Cerebellar nuclear complex (tissue), 1 donor: ENCODE measurements at places on chromosomes 5 and 9.

DNA sequence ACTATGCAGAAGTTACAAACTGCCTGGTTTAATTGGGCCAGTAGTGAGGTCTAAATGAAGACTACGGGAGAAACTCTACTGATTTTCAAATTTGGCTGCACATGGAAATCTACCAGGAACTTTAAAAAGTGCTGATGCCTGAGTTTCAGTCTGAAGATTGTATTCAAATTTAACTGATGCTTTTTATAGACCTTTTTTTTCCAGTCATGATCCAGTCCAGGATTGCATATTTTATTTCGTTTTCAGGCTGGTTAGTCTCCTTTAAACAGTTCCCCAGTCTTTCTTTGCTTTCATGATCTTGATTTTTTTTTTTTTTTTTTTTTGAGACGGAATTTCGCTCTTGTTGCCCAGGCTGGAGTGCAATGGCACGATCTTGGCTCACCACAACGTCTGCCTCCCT is 23.7 kb upstream of the SPZ1 start:
- DNase-seq = no peak

DNA sequence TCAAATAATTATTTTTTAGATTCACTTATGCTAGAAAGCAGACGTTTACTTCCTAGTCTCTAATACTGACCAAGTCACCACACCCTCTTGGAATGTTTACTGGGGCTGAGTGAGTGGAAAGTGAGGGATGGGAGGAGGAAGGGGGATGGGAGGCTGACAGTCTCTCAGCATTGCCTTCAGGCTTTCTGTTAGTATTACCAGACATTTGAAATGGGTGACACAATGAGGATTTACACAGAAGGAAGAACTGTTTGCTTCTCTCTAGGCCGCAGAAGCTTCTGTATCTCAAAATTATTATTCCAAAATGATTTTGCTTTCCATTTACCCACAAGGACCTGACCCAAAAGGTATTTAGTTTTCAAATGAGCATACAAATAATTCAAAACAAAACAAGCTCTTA is 232.8 kb upstream of the ZNF608 start:
- DNase-seq = no peak

GRCh38 chr9:115034801-115035200 is 83.2 kb downstream of the TNC start:
- DNase-seq = no peak

DNA sequence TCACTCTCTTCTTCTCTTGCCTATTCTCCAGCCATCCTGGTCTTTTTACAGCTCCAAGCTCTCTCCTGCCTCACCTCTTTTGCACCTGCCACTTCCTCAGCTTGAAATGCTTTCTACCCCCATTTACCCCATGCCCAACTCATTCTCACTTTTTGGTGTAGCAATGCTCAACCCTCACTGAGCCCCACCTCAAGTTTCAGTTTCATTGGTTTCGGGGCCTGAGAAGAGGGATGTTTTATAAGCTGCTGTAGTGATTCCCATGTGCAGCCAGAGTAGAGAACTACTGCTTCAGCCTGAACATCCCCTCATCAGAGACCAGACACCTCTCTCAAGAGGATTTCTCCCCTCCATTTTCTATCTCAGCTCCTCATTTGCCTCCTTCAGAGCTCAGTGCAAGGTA is 45.2 kb upstream of the FYB1 start:
- no peak for DNase-seq

DNA sequence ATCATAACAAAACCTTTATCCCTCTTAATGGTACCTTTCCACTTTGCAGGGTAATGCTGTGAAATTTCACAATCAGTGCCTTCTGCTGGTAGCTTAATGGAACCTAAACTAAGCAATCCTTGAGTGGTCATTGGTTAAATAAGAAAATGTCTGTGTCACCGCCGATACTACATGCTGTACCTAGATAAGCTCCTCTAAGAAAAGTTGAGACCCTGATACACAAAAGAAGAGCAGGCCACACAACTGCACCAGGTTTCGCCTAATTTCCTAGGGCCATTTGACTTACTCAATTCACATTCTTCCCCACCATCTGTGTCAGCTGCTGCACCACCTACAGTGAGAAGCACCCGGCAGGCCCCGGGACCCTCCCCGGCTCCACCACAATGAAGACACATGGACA is 9.0 kb upstream of the EDF1 start:
- no peak for DNase-seq

GRCh38 chr9:135874859-135875258 is 32.5 kb downstream of the CAMSAP1 start:
- no peak for DNase-seq

DNA sequence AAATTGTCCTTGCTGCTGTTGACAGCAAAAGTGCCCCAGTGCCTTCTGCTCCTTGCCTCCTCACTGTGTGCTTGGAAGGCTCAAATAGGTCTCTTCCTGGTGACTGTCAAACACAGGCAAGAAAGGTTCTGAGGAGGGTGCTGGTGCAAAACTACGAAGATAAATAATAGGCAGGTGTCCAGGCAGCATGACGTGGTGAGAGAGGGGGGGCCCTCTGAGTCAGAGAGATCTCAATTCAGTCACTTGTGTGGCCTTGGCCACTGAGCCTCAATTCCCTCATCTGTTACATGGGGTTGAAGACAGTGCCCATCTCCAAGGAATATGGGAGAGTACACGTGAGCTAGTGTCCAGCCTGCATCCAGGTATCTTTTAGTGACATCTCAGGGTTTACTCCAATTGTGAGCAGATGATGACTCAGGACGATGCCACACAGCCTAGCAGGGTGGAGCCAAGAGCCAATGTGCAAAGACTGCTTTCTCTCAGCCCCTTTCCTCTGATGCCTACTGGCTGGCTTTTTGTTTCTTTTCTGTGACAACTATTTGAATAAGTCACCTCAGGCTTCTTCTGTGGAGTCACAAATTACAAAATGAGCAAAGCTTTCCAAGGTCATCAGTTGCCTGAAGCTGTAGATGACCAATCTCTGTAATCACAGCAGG is 29.7 kb upstream of the SMIM32 start:
- no peak for DNase-seq

DNA sequence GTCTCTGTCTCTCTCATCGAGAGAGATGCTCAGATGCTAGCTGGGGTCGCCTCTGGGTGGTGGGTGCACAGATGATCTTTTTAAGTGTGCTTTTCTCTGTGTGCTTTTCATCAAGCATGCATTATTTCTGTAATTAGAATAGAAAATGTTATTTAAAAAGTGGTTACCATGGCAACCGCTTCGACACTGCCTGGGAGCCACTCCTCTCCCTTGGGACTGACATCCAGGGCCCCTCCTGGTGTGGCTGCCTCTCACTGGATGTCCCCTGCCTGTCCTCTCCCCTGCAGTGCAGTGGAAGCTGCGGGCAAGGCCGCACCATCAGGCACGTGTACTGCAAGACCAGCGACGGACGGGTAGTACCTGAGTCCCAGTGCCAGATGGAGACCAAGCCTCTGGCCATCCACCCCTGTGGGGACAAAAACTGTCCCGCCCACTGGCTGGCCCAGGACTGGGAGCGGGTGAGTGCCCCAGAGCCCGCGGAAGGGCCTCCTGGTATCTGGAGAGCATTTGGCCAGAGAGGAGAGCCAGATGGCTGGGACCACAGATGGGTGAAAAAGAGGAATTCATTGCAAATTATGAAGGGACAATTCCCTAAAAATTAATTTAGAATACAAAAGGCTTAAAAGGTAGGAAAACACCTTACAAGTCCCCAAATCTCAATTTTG is 34.7 kb downstream of the ADAMTSL2 start:
- no peak for DNase-seq

- DNase-seq = no peak
Measured at GRCh38 chr9:34331196-34331595, 1.8 kb downstream of the NUDT2 start.

DNA sequence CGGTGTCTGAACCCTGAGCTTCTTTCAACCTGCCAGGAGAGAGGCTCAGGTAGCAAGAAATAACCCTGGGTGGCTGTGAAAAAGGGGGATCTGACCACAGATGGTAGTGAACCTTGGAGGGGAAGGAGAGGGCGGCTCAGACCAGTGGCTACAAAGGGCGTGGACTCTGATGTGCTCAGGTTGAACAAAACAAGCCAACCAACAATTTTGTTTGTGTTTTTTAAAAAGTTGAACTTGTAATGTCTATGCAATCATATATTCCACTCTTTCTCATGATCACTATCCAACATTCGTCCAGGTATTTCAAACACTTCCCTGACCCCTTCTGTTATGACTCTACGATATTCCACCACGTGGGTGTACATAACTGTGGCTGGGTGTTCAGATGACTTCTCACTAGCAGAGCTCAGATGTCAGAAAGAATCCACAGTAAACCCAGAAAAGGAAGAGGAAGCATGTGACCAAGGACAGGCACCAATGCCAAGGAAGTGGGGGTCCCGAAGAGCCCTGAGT is 20.0 kb downstream of the PTPN3 start:
- no peak for DNase-seq

- no peak for DNase-seq
Measured at GRCh38 chr5:112006721-112007120, 249.7 kb upstream of the NREP start.

- no peak for DNase-seq
Measured at GRCh38 chr5:174531782-174532191, 192.6 kb upstream of the MSX2 start.

DNA sequence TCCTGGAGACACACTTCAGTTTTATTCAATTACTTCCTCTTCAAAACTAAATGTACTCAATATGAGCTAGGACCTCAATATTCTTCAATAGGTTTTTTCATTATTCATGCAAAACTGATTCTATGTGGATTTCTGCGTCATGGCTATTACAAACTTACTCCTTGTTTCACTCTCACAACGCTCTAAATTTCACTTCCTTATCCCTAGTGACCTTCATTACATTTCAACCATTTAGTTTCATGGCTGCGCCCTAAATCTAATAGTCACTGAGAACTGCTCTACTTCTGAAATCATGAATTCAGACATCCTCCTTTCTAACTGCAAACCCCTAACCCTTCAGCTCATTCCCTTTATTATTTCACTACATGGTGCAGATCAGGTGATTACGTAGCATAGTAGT is 93.9 kb downstream of the SLC25A46 start:
- DNase-seq = no peak

- DNase-seq = no peak
Measured at GRCh38 chr5:120386981-120387380, 77.1 kb upstream of the PRR16 start.

GRCh38 chr9:36029202-36029601 is 7.5 kb upstream of the RECK start:
- no peak for DNase-seq

DNA sequence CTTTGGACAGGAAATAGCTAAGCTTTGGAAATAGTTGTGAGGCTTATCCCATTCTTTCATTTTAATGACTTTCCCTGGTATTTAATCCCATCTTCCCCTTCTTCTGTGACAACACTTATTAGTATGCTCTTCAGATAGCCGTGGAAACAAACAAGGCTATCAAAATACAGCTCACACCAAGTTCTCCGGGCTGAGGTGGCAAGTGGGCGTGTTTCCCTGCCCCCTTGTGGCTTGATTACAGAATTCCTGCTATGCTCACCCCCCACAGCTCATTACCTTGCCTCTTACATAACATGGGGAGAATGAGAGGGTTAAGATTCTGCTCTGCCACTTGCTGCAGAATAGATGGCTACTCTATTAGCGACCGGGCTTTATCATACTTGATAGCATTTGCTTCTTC is 437.1 kb upstream of the TLE4 start:
- DNase-seq = no peak

DNA sequence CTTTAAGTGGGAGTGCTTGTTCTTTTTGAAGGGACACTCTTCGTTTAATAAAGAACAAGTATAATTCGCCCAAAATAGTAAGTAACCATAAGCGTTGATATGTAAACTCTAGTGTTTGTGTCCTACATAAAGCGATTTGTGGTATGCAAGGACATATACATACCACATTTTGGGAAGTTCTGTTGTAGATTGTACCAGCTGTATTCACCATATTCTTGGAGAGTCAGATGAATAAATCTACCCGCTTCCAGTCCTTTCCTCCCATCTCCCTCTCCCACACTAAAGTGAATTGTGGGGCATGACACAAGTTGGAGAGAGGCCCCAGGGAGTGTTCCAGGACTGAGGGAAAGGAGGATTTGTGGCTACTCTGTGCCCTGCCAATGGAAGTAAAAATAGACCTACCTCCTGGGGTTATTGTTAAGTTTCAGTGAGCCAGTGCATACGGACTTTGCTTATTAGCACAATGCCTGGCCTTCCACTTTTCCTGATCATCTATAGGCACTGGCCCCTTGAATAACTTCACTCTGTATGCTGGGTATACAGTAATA is 40.6 kb downstream of the ARHGAP26 start:
- no peak for DNase-seq

DNA sequence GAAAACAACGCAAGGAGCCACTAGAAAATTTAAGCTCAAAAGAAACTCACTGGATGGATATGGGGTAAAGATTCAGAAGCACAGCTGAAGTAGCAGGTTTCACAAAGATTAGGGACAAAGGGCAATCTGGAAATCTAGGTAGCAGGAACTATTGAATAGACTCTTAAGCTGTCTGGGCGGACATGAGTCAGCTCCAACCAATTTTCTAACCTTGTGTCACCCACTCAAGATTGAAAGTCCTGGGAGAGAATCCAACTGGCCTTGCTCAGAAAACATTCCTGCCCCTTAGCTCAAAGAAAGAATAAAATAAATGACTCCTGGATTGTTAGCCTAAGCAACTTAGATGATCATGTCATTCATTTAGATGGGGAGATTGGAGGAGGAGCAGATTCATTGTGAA is 69.2 kb downstream of the STK32A start:
- DNase-seq = no peak

GRCh38 chr5:31786090-31786631 is 147.2 kb downstream of the PDZD2 start:
- DNase-seq = no peak

DNA sequence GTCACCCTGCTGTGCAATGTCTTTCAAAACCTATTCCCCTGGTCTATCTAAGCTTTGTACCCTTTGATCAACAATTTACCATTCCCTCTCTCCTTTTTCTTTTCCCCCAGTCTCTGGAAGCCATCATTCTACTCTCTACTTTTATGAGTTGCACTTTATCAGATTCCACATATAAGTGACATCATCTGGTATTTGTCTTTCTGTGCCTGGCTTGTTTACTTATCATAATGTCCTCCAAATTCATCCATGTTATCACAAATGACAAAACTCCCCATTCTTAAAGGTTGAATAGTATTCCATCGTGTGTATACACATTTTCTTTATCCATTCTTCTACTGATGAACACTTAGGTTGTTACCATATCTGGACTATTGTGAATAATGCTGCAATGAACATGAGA is 344.2 kb upstream of the CCNH start:
- no peak for DNase-seq

DNA sequence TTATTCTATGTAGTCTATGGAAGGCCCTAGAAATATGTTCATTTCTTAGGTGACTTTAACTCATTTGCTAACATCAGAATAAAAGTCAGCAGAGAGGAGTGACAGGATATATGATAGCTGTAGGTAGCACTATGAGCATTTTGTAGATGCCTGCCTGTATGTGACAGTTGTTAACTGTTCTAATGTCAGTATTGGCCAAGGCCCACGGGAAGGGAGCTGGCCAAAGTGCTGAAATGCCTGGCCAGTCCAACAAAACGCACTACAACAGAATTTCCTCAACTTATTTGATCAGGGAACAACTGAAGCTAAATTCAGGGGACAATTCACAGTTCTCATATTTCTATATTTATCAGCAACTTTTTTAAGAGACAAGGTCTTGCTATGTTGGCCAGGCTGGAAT is 20.8 kb downstream of the SV2C start:
- DNase-seq = no peak

- DNase-seq = no peak
Measured at GRCh38 chr5:147303251-147303650, 68.4 kb downstream of the STK32A start.

GRCh38 chr5:130290219-130290618 is 386.0 kb downstream of the CHSY3 start:
- DNase-seq = no peak

- no peak for DNase-seq
Measured at GRCh38 chr9:31210978-31211570, 1173.4 kb upstream of the ACO1 start.
